ENCODE measurements at places on chromosomes 2 and 18.

DNA sequence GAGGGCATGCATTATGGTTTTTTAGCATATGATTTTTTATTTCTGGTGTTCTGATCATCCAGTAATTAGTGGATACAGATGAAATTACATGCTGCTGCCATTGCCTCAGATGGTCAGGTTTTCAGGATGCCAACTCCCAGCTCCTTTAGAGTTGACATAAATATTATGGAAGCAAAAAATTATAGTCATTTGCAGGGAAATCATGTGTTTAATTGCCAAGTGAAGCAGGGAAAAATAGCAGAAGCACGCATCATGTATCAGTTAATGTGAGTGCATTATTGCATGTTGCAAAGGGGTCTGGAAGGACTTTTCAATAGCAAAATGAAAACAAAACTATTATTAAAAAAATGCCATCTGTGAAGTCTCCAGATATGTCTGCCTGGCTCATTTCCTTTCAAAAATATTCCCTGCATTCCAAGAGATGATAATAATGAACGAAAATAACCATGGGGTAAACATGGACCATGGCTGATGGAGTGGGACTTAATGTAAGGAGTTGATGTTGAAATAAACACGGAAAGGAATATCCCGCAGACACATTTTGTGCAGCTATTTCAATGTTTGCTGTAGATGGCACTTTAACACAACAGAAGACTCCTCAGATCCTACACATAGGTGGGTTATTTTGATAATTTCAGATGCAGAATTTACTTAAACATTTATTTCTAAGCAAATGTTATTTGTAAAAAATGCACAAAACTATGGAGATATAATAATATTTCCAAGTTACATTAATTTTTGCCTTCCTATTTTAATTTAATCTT lies 87.7 kb upstream of the DYNAP start:
- no peak for DNase-seq

- DNase-seq: no peak
Observed at GRCh38 chr2:65128297-65129190, 1.4 kb downstream of the RAB1A start.

DNA sequence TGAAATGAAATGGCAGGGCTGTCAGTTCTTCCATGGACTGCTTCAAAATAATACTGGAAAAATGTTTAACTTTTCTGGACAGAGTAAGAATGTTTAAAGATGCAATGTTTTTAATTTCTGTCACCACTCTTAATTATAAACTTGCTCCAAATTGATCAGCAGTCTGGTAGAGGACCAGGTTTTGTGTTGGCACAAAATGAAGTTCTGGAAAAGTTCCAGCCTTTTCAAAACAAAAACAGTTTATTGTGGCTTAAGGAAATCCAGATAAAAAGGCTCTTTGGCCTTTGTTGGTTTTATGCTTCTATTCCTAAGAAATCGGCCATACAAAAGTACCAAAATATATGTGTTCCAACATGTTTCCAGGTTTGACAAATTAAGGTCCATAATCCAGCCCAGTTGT lies 48.8 kb downstream of the PTRHD1 start:
- DNase-seq: no peak

DNA sequence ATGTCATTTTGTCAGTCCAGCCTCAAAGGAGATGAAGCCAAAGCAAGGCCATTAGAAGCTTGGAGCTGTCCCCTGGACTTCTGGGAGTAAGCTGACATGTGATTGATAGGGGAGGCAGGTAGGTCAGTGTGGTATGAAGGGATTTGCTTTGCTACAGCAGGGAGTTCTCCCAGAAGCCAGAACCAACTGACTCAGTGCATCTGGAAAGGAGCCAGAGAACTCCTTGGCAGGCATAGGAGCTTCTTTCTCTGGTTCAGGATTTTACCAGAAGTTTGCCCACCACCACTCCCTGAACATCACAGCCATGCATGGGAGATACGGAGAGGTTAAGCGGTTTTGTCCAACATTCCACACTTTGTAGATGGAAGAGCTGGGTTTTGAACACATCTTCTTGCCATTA lies 24.5 kb upstream of the KCNE4 start:
- peak; percentile 69 for DNase-seq

DNA sequence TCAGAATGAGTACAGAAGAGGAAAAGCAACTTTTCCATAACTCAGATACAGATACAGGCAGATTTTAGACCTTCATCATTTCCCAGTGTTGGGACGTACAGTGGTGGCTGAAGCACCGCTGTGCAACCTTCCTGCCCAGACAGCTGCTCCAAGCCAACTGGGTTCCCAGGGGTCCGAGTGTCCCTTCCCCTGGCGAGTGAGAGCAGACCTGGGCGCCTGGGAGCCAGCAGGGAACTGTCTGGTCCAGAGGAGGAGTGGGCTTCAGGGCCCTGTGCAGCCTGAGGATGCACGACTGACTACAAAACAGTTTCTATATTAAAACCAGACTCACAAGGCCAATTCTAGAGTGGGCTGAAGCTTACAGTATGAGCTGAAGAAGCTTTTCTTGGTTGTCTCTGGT lies 11.1 kb upstream of the OR6B2 start:
- DNase-seq: no peak

DNA sequence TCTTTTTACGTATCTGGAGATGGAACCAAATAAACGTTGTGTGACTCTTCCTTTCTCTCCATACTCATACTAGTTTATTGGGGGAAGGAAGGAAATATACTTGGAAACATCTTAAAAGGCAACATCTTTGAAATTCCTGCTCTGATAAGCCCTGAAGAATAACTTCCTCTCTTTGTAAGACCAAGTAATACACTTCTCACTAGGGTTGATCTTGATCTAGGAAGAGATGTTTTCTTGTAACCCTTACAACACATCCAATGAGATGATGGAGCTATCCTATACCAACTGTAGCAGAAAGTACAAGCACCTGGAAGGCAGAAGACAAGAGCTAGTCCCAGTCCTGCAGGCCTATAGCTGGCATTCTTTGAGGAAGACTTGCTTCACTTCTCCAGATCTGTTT lies 2.0 kb downstream of the ANKRD44 start:
- DNase-seq: no peak

- no peak for DNase-seq
Observed at GRCh38 chr2:75210409-75210808, 11.1 kb upstream of the TACR1 start.

DNA sequence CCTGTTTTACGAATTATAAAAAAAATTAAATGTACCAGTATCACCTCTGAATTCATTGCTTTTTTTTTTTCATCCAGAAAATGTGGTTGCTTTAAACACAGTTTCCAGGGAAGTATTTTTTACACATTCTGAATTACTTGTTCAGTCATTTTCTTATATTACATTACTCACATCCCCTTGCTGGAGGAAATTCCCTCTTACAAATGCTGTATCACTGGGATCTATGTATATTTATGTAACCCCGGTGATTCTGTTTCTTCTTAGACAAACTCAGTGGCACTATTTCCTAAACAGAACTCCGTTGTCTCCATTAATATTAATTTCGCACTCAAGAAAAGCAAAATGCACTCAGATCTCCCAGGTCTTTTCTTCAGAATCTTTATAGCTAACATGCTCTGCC lies 1078.5 kb upstream of the ZEB2 start:
- DNase-seq: no peak
